ENCODE measurements at places on chromosomes 4 and X.

DNA sequence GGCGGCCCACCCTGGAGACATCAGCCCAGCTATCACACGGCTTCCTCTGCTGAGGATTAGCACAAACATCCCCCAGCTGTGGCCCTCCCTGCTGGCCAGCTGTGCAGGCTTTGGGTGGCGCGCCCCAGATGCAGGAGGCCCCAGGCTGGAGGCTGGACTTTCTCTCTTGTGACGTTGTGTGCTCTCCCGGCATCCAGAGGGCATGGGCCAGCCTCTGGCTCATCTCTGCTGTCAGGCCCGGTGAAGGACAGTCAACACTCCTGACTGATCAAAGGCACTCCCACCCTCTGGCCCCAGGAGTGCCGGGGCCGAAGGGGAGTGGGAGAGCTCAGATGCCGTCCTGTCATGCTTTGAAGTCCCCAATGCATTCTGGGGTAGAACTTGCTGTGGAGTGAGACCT is 29.9 kb upstream of the PJA1 start:
- no peak for DNase-seq

- no peak for DNase-seq
These were observed 61.9 kb downstream of the FAM53A start for GRCh38 chr4:1622238-1622637.

DNA sequence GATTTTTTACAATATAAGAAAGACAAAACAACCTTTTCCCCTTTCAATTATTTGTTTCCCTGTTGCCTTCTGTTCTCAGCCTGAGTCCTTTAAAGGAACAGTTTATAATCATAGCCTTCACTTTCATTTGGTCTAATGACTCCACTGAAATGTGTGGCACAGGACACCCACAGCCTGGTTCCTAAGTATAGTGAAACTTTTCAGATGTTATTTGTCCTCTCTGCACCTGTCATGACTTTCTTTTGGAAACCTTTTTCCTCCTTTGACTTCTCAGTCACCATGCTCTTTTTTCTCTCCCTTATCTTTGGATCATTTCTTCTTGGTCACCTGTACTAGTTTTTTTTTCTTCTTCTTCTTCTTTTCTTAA is 237.8 kb upstream of the ANXA3 start:
- no peak for DNase-seq

- DNase-seq, result no peak
These were observed 989.7 kb downstream of the CCSER1 start for GRCh38 chr4:91116861-91117260.

DNA sequence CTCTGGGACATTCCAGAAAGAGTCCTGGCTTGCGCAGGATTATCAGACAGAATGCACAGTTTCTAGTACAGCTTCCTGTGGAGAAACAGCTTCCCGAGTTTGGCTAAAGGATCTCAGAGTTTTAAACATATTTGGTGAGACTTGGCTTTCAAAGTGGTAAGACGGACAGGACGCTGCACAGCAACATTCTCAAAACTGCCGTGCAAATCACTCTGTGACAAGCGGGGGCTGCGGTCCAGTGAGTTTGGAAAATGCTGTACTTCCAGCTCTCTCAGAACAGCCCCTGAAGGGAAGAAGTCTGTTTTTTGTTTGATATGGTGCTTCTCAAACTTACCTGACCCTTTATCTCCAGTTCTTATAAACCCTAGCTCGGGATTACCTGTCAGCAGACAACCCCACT is 18.1 kb downstream of the LGI2 start:
- DNase-seq, result no peak

- no peak for DNase-seq
These were observed 1401.6 kb downstream of the ADGRL3 start for GRCh38 chr4:62601737-62602136.

DNA sequence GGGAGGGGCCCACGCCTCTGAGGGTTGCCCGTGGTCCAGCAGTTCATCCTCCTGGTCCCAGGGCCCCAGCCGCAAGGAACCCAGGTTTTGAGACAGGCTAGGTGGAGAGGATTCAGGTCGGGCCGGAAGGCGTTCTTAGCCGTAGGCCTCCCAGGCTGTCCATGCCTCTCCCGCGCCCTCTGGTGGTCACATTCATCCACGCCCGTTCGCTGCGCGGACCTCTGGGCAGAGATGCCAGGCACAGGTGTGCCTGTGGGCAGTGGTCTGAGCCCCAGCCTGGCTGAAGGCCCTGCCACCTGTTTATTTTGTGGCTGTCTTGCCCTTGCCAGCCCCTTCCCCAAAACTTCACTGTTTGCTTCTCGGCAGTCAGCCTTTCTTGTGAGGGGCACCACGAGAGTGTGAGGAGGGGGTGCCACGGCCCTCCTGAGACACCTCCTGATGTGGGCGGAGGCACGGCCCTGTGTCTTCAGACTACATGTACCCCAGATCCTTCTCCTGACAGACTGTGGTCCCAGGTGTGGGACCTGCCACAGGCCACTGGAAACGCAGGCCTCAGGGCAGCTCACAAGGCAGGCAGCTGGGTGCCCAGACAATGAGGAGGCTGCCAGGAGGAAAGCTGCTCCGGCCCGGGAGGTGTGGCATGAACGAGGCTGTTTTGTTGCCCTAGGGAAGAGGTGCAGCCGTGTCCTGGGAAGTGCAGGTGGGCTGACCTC is 5.0 kb downstream of the UVSSA start:
- peak; percentile 80 for DNase-seq

DNA sequence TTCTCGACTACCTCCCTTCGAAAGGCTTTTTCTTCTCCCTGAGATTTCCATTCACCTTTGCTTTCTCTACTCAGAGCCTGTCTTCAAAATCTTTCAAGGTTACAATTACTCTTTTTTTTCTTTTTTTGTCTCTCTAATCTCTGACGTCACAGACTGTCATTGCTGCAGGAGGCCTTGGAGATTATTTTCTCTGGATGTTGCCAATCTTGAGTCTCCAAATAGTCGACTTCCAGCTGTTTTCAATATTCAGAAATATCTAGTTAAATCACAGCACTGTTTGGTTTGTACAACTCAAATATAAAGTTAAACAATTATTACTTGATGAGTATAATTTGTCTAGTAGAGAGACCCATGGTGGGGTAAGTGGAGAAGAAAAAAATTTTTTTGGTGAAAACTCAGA is 359.0 kb upstream of the BOD1L1 start:
- no peak for DNase-seq

GRCh38 chr4:89353514-89353913 is 45.9 kb upstream of the GPRIN3 start:
- no peak for DNase-seq

DNA sequence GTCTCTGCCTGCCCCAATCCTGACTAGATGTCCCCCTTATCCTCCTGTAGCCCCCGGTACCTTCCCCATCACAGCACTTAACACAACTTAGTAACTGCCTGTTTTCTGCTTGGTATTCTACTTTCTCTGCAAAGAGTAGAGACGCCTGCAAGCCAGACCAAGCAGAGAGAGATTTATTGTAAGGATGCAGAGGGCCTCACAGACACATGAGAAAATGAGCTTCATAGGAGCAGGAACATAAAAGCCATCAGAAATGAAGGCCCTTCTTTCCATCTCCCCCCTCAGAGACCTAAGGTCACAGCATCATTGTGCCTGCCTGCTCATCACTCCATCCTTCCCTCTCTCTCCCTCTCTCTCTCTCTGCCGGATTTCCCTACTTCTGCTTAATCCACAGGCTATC is 305.7 kb upstream of the NOCT start:
- DNase-seq, result no peak

- DNase-seq, result no peak
These were observed 516.6 kb downstream of the PPARGC1A start for GRCh38 chr4:23373261-23373660.

- no peak for DNase-seq
These were observed 240.3 kb upstream of the GPC4 start for GRCh38 chrX:133655275-133656265.

- DNase-seq, result no peak
These were observed 176.6 kb downstream of the AFAP1 start for GRCh38 chr4:7763106-7763505.

GRCh38 chrX:139738581-139738980 is 30.6 kb upstream of the MCF2 start:
- no peak for DNase-seq

- DNase-seq, result no peak
These were observed 100.8 kb upstream of the MSX1 start for GRCh38 chr4:4758681-4759080.

DNA sequence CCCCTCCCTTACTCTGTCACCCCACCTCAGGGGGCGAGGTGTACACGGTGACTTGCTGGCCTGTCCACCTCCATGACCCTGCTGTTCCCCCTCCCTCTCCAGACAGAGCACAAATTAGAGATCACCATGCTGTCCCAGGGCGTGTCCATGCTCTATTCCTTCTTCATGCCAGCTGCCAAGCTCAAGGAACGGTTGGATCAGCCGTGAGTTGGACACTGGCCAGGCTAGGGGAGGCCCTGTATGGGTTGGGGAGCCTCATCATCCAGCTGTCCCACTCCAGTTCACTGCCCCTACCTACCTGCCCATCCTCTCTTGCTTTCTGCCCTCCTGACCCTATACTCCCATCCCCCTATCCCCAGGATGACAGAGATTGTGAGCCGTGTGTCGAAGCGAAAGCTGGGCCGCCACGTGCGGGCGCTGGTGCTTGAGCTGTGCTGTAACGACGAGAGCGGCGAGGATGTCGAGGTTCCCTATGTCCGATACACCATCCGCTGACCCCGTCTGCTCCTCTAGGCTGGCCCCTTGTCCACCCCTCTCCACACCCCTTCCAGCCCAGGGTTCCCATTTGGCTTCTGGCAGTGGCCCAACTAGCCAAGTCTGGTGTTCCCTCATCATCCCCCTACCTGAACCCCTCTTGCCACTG is 3.9 kb upstream of the CDK16 start:
- no peak for DNase-seq

DNA sequence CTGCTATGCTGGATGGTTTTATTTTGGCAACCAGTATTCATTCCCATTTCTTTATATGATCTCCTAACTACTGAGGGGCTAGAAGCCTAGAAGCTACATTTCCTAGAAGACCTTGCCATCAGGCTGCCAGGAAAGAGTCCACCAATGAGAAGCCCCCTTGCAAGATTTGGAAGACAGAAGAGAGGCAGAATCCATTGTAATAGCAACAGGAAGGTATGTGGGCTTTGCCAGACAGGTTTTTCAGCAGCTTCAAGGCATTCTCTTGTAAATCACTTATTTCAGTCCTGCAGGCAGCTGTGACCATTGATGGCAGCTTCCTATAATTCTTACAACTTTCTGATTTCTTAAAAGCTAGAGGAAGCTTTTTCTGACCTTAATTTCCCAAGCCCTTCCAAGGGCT is 148.3 kb upstream of the NHS start:
- no peak for DNase-seq

DNA sequence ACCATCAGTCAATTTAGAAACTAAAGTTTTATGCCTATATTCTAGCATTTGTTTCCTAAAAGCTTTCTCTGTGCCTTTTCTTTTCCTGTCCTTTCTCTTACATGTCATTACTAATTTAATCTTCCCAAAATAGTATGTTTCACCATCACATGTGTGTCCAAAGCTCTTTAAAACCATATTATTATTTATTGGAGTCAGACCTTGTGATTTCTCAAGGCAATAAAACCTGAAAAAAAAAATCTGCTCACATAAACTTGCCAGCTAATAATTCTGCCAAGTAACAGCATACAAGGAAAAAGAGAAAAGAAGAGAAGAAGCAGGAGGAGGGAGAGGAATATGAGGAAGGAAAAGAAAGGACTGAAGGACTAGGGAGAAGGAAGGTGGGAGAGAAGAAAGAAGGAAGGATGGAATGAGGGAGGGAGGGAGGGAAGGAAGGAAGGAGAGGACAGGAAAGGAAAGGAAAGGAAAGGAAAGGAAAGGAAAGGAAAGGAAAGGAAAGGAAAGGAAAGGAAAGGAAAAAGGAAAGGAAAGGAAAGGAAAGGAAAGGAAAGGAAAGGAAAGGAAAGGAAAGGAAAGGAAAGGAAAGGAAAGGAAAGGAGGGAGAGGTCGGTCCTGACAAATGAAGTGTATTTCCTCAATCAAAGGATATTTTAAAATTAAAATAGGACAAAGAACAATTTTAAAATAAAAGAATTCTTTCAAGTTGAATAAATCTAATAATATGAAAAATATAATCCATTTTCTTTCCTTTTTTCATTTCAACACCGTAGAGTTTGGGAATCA is 57.4 kb downstream of the ANTXR2 start:
- no peak for DNase-seq

- no peak for DNase-seq
These were observed 10.3 kb downstream of the ELOVL6 start for GRCh38 chr4:110188113-110188512.

- no peak for DNase-seq
These were observed 78.1 kb downstream of the GALNT7 start for GRCh38 chr4:173246719-173247118.

DNA sequence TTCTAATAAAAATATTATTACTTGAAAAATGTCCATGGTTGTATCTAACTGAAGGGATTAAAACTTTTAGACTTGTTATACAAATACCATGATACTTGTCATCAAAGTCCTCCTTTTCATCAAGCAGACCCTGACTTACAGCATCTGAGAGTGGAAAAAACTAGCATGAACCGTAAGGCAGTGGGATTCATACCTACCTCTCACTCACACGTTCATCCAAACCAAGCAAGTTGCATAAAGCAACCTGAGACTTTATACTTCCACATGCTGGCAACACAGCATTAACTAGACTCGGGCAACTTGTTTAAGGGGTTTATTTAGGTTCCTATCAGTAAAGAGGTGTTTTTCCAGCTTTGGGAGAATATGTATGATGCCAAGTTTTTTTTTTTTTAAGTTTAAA is 22.6 kb upstream of the TLR7 start:
- no peak for DNase-seq

DNA sequence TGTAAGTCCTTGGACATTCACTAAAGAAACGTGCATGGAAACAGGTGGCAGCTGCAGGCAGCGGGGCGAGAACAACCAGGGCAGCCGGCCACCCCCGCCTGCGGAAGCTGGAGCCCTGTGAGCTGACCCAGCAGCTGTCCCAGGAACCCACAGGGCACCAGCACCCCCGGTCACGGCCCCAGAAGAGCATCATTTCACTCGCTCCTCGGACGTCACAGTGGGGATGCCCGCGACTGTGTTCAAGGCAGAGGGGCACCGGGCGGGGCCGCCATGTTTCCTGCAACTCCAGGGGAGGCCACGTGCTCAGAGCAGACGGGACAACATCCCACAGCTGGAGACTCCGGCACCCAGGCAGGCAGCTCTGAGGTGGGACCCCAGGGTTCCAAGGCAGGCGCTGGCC is 45.0 kb upstream of the CPLX1 start:
- no peak for DNase-seq

- DNase-seq, result peak; percentile 29
These were observed 203.0 kb downstream of the MAML3 start for GRCh38 chr4:139951021-139951420.

GRCh38 chr4:70667740-70668535 is 1.6 kb upstream of the JCHAIN start:
- no peak for DNase-seq

DNA sequence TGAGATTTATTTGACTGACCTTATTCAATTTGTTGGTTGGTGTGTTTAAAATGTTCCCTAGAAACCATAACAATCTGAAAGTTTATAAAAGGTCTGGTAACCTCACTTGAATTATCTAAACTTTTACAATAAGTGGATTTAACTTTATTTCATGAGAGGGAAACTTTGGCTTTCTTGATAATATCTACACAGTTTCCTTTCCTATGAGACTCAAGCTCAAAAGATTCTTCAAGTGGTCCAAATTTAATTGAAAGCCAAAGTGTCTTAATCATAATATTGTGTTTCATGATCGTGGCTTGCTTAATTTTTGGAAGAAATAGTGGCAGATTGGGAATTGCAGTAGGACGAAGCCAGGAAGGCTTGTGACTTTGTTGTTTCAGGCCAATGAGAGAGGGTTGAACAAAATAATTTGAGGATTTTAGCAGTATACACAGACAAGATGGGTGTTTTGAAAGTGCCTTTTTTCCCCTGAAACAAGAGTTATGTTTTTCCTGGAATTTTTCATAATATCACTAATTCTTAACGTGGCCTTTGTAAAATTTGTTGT is 55.0 kb downstream of the PHEX start:
- DNase-seq, result no peak
